Liver (tissue), 10 donors: ENCODE measurements at places on chromosomes 1 and 21. TPM values are rescaled to one million over a fixed set of nuclear protein-coding genes. Genes with fewer than 3 reads are reported as not detected.

Gene S1PR1
- 13.9 TPM for total RNA-seq

Gene GSTM3
- 6.9 TPM for total RNA-seq

Gene CR1L
- 30.9 TPM for total RNA-seq

Gene ADGRL4
- total RNA-seq: 9.2 TPM

Gene KRTAP21-2
- total RNA-seq: not detected
